ENCODE measurements at places on chromosomes 3 and 15.

DNA sequence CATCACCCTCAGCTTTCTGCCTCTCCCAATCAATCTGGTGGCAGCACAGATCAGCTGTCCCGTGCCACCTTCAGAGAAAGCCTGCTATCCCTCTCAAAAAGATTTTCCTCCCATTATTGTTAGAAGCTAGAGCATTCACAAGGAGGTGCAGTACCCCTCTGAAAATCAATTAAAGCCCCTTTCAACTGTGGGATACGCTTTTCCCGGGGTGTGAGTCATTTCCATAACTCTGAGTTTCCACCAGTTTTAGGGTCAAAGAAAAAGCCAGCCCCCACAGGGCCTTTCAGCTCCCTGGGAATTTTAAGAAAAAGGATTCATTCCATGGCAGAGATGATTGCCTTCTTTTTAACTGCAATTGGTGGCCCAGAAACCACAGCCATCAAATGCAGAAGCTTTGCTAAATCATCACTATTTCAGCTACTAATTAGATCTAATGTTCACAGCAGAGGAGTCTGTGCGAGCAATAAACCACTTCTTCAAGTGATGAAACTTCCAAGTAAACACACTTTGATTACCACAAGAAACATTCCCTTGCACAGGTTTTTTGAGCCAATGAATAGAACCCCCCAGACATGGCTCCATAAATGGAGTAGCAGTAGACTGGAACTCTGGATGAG is 270.0 kb upstream of the TPRG1 start:
- DNase-seq = no peak

- DNase-seq = no peak
Observed at GRCh38 chr3:49009396-49009795, 2.2 kb downstream of the WDR6 start.

GRCh38 chr3:109952924-109953323 is 615.6 kb upstream of the DPPA4 start:
- no peak for DNase-seq

DNA sequence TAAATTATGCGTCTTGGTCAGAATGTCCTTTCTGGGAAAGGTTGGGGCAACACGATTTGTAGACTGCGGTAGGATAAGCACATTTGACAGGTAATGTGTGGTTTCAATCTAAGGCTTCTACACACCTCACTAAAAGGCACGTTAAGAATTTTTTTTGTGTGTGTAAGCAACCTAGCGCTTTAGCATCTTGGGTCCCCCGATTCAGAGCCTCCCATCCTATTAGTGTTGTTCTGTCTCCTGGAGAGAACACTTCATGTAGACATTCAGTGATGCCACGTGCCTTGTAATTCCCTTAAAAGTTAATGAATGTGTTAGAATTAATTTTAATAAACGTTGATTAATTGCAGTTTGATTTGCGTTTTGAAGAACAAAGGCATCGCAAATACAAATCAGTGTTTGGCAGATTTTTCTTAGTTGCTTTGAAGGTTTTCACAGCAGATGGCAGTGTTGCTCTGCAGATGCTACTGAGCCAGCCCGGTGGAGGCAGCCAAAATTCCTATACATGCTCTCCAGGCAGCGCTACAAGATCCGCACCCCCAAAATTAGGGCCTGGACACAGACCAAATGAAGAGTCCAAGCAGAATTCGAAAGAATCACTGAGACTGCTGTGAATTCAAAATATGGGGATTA is 63.5 kb downstream of the OTOL1 start:
- no peak for DNase-seq

- no peak for DNase-seq
Observed at GRCh38 chr3:144770915-144771351, 799.3 kb downstream of the DIPK2A start.

DNA sequence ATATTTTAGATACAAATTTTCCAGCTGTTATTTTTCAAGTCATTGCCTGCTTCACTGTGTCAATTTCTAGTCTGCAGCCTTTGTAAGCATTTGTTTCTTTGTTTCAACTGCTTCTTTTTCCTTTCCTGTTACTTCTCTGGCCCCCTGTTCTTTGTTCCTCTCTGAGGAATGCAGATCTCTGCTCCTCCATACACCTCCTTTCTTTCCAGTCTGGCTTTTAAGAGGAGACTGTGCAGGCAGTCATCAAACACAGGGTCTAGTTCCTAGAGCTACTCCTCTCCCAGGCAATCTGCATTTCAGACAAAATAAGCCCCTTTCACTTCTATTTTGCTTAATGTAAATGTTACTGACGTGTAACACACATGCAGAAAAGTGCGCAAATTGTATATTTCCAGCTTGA is 502.9 kb downstream of the PDCD6IP start:
- DNase-seq = no peak

DNA sequence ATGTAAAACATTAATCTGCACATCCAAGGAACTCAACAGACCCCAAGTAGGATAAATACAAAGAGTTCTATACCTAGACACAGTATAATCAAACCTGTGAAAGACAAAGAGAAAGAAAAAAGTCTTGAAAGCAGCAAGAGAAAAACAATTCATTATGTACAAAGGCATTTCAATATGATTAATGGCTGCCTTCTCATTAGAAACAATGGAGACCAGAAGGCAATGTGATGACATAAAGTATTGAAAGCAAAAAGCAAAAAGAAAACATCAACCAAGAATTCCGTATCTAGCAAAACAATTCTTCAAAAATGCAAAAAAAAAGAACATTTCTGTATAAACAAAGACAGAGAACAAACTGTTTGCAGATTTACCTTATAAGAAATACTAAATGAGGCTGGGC is 81.1 kb downstream of the XXYLT1 start:
- DNase-seq = no peak

DNA sequence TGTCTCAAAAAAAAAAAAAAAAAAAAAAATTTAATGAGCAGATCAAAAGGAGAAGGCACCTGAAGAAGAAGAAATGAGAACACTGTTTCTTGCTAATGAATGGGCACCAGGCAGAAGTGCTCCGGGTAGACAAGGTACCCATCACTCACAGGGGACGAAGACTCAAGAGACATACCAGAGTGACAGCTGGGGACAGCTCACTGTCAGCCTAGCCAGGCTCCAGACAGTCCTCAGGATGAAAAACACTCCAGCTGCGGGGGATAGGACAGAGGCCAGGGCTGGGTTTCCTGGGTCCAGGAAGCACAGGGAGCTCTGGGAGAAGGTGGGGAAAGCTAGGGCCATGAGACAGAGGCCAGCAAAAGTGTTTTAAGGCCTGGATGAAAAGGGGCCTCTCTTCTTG is 48.5 kb upstream of the PARL start:
- DNase-seq = no peak

DNA sequence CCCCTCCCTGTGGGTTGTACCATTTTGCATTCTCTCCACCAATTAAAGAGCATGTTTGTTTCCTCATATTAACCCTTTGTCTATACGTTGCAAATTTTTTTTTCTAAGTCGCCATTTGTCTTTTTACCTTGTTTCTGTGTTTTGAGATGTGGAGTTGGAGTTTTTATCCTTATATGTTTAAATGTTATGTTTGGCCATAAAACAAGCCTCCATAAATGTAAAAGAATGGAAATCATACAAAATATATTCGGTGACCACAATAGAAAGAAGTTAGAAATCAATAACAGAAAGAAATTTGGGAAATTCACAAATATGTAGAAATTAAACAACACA is 29.2 kb downstream of the LRRK1 start:
- DNase-seq = no peak

- no peak for DNase-seq
Observed at GRCh38 chr15:76359152-76359551, 22.6 kb downstream of the ISL2 start.

GRCh38 chr15:70336425-70337009 is 238.8 kb upstream of the TLE3 start:
- DNase-seq = no peak
